ENCODE measurements at places on chromosomes 12 and 14. TPM values are rescaled to one million over a fixed set of nuclear protein-coding genes. Genes with fewer than 3 reads are reported as not detected.

The DBX2 gene
- total RNA-seq: 0.35 TPM

GRCh38 chr12:67161322-67161918 is 107.7 kb upstream of the CAND1 start:
- H3K27ac ChIP-seq: no peak overlapping the region
- H3K4me3 ChIP-seq: no peak overlapping the region
- H3K27me3 ChIP-seq: no peaks in the 10 kb centered on the region
- no peaks in the 10 kb centered on the region for H3K36me3 ChIP-seq

- no peaks in the 10 kb centered on the region for H3K27me3 ChIP-seq
- H3K36me3 ChIP-seq: no peaks in the 10 kb centered on the region
- no peak overlapping the region for H3K4me3 ChIP-seq
- no peak for DNase-seq
These were observed 50.5 kb upstream of the FBRSL1 start for GRCh38 chr12:132439333-132439904.

DNA sequence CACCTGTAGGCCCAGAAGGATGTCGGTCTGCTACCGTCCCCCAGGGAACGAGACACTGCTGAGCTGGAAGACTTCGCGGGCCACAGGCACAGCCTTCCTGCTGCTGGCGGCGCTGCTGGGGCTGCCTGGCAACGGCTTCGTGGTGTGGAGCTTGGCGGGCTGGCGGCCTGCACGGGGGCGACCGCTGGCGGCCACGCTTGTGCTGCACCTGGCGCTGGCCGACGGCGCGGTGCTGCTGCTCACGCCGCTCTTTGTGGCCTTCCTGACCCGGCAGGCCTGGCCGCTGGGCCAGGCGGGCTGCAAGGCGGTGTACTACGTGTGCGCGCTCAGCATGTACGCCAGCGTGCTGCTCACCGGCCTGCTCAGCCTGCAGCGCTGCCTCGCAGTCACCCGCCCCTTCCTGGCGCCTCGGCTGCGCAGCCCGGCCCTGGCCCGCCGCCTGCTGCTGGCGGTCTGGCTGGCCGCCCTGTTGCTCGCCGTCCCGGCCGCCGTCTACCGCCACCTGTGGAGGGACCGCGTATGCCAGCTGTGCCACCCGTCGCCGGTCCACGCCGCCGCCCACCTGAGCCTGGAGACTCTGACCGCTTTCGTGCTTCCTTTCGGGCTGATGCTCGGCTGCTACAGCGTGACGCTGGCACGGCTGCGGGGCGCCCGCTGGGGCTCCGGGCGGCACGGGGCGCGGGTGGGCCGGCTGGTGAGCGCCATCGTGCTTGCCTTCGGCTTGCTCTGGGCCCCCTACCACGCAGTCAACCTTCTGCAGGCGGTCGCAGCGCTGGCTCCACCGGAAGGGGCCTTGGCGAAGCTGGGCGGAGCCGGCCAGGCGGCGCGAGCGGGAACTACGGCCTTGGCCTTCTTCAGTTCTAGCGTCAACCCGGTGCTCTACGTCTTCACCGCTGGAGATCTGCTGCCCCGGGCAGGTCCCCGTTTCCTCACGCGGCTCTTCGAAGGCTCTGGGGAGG is at the start of gene LTB4R:
Gene LTB4R, plus strand, starts transcription at position 857 of the 959 bp plus-strand sequence. CDS start 4,150 bp downstream, outside the sequence.
- peaks cover 11% of the 10 kb centered on the region for H3K4me1 ChIP-seq
- peak within 1 kb of the TSS; percentile 32 for H3K4me3 ChIP-seq
- no peaks in the 10 kb centered on the region for H3K27me3 ChIP-seq
- H3K27ac ChIP-seq: peak within 1 kb of the TSS; percentile 78
- DNase-seq: peak; percentile 73
- H3K36me3 ChIP-seq: no peaks in the 10 kb centered on the region

DNA sequence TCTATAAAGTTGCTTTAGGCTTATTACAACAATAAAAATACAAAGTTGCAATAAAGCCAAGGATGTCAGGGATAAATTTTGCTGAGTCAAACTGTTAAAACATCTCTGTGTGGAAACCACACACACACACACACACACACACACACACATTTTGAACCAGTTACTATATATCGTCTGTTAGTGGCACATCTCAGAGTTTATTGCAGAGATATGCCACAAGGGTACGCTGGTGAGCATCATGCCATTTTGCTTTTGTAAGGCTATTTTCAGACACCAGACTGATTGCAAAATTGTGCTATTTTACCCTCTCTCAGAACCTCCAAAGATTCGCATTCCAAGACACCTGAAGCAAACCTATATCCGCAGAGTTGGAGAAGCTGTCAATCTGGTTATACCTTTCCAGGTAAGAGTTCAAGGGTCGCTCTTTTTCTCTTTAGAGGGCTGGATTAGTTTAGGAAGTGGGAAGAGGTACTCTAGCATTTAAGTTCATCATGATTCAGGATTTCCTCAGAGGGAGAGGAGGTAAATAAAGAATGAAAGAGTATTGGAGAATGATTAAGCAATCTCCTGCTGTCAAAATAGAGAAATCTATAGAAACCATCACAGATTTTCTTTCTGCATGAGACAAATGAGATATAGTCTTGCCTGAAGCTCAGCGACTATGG is 27.3 kb upstream of the CHPT1 start:
- H3K4me1 ChIP-seq: no peaks in the 10 kb centered on the region
- H3K4me3 ChIP-seq: no peak overlapping the region
- DNase-seq: peak; percentile 16
- no peaks in the 10 kb centered on the region for H3K27me3 ChIP-seq
- H3K36me3 ChIP-seq: no peaks in the 10 kb centered on the region
- no peak overlapping the region for H3K27ac ChIP-seq

- no peaks in the 10 kb centered on the region for H3K36me3 ChIP-seq
- DNase-seq: no peak
- H3K27me3 ChIP-seq: no peaks in the 10 kb centered on the region
- no peak overlapping the region for H3K4me3 ChIP-seq
- H3K27ac ChIP-seq: no peak overlapping the region
- H3K4me1 ChIP-seq: no peaks in the 10 kb centered on the region
These were observed 14.0 kb downstream of the NPC2 start for GRCh38 chr14:74478996-74479635.

- H3K4me1 ChIP-seq: peaks cover 15% of the 10 kb centered on the region
- H3K27ac ChIP-seq: no peak within 1 kb of the TSS
- peaks cover 26% of the 10 kb centered on the region for H3K27me3 ChIP-seq
- H3K4me3 ChIP-seq: peak within 1 kb of the TSS; percentile 33
These were observed at the start of gene KCNA1 for GRCh38 chr12:4909734-4910501. KCNA1 (plus strand) TSS chr12:4909905; CDS start chr12:4911379, 1,474 bp downstream.
